ENCODE measurements at places on chromosomes 7 and 10.
A peak's percentile ranks its signal among the peaks of the same experiment; 100 is the strongest.

DNA sequence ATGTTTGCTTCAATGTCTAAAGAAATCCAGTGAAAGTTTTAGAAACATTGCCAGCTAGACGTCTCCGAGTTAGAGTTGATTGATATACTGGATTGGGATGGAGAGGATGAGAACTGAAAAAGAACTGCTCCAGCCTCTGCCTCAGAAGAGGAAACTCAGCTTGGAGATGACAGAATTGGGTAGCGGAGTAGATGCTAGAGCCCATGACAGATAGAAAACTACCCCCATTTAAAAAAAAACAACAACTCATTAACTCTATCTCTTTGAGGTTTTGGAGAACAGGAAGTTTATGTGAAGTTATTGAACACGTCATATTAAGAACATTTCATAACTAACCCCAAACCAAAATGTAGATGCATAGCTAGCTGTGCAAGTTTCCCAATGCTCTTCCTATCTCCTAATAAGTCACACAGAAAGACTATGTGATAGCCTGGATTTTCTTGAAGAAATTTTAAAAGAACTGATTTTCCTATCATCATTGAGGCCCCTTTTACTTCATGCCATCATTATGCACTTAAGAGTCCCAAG, 28.3 kb upstream of the AFAP1L2 start:
- peak; percentile 32 for DNase-seq

GRCh38 chr10:126504761-126505112, 116.5 kb upstream of the ADAM12 start:
- DNase-seq: no peak

DNA sequence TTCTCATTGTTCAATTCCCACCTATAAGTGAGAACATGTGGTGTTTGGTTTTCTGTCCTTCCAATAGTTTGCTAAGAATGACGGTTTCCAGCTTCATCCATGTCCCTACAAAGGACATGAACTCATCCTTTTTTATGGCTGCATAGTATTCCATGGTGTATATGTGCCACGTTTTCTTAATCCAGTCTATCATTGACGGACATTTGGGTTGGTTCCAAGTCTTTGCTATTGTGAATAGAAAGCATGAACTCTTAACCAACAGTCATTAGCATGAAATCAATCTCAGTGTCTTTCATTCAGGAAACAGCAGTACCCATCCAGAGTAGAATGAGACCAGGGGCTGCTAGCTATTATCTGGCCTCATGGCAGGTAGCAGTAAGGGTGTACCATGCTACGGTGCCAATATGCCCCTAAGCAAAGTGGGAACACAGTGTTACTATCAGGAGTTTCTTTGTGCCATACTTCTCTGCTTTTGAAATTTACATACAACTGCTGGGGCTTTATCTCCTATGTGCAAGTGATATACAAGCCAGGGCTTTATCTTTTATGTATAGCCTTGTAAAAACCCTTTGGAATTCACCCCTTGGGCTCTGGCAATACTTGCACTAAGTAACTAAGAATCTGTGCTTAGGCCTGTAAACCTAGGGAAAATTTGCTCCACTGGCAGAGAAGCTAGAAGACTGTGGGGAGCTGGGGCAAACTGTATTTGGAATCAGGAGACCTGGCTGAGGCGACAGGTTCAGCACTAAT, 5.4 kb downstream of the PON2 start:
- DNase-seq: peak; percentile 12

- no peak for DNase-seq
Observed at GRCh38 chr7:99035723-99036545, 108.0 kb downstream of the SMURF1 start.

- peak; percentile 9 for DNase-seq
Observed at GRCh38 chr7:18491871-18492270, 3.7 kb upstream of the HDAC9 start.

- DNase-seq: no peak
Observed at GRCh38 chr7:41972776-41973175, 264.2 kb downstream of the GLI3 start.

GRCh38 chr10:44786286-44786850, 124.8 kb upstream of the TMEM72 start:
- no peak for DNase-seq

GRCh38 chr7:88090671-88091070, 129.2 kb downstream of the SRI start:
- no peak for DNase-seq

DNA sequence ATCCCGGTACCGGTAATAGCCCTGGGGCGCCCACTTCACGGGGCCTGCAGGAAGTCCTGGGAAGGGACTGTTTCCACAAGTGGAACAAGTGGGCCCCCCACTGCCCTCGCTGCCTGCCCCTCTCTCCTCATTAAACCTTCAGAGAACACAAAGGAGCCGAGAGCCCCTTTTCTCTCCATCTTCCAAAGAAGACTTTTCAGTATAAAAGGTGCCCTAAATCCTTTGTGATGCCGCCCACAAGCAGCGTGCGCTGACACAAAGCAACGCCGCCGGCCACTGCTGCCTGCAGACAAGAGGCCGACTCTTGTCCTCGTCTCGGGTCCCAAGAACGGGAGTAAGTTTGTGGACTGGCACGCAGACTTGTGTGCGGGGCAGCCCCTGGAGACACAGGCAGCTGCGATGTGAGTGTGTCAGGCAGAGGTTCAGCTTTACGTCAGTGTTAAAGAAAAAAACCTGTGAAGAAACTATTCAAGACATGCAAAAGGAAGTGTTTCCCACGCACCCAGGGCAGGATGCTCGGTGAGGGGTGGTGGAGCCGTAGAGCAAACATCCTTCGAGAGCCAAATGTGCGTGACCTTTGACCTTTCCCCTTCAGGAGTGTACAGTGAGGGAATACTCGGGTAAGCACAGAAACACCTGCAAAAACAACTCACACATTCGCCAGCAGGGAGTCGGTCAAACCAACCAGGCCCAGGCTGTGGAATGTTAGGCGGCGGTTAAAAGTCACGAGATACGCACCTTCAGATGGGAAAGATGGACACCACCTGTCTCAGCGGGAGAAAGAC, 118.2 kb downstream of the VIPR2 start:
- DNase-seq: no peak

DNA sequence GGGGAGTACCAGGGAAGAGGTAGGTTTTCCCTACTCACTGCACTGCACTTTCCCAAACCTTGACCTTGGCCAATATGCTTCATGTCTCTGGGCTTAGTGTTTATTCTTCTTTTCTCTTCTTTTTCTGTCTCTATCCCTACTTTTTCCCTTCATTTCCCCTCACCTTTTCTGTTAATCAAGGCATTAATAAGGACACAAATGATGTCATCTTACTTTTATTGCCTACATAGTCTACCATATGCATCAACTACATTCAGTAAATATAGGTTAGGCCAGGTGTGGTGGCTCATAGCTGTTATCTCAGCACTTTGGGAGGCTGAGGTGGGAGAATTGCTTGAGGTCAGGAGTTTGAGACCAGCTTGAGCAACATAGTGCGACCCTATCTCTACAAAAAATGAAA, 13.0 kb upstream of the ZNF503 start:
- DNase-seq: no peak

- DNase-seq: no peak
Observed at GRCh38 chr7:74059681-74060588, 23.7 kb upstream of the LIMK1 start.

- no peak for DNase-seq
Observed at GRCh38 chr10:71283410-71283809, 35.6 kb upstream of the SLC29A3 start.

- DNase-seq: no peak
Observed at GRCh38 chr7:8064828-8065227, 96.2 kb downstream of the GLCCI1 start.

DNA sequence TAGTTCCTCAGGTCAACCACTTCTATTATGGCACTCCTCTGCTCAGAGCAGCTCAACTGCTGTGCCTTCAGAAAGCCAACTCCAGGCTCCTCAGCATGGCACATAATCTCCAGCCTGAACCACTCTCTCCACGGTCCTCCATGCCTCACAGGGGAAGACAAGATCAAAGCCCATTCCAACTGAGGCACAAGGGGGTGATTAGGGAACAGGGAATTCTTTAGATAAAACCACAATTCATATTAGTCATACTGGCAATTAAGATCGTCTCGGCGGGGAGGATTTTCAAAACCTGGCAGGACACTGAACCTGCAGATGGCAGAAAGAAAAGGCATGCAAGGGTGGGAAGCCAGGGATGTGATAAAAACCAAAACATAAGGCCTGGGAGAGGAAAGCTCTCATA, 361.6 kb downstream of the FGFR2 start:
- DNase-seq: no peak

GRCh38 chr10:14681305-14681704, 93.4 kb downstream of the FAM107B start:
- no peak for DNase-seq

DNA sequence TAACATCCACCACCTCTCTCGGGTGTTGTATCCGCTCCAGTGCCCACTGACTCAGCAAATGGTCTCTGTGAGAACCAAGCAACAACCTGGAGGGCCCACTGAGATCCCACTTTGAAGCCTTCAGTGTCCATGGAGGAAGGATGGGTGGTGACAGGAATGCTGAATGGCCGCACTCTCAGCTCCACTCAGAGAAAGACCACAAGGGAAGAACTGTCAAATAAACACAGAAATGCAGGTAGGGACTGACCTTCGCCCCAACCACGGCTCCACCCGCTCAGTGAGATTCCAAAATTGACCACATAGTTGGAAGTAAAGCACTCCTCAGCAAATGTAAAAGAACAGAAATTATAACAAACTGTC, 65.8 kb downstream of the VIPR2 start:
- DNase-seq: no peak

GRCh38 chr7:150384406-150385301, 5.5 kb downstream of the ZNF775 start:
- no peak for DNase-seq

DNA sequence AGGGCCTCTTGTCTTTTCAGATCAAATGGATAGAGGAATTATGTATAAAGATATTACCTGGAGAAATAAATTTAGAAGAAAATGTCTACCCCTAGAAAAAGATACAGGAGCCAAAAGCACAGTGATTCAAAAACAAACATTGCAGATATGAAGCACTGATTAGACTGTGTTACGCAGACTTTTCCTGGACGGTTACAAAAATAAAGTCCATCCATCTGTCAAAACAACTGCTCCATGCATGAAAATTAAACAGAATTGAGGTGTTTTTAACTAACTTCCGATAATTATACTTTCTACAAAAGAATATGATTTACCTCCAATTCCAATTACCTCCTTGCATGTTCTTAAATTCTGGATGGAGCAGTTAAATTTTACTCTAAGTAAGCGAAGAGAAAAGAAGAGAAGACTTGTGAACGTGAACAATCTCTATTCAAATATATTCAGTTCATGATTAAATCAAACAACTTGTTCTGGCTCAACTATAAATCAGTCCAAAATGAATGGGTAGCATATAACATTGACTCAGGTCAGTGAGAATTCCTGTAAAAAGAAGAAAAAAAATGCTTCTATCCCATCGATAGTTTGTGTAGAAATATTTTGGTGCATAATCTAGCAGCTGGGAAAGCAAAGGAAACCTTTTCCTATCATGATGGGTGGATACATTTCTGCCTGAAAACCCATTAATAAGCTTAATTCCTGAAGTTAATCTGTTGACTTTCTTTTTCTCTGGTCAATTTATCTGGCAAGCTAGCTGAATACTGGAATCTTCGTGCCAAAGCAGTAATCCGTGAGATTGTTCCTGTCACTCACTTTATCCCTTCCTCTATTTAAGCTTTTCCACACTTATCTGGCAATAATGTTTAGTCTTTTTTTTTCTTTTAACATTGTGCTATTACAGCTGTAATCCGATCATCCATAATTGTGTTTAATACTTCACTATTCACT, 80.4 kb downstream of the SEMA3A start:
- no peak for DNase-seq

DNA sequence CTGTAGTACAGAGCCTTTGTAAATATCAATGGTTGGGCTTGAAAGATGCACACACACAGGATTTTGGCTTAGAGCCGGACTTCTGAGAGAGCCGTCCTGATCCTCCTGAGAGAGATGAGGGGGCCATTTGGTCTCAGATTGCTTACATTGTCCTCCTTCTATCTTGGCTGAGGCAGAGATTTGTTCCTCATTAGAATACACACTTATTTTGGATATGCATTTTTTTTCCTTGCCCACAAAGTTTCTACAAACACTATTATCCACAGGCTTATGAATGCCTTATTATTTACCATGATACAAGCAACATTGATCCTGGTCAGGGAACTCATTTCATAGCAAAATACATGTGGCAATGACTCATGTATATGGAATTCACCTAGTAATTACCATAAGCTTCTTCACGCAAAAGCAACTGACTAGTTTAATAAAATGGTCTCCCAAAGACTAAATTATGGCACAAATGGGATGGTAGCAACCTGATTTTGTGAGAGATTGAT, 175.3 kb downstream of the MDFIC start:
- DNase-seq: no peak

DNA sequence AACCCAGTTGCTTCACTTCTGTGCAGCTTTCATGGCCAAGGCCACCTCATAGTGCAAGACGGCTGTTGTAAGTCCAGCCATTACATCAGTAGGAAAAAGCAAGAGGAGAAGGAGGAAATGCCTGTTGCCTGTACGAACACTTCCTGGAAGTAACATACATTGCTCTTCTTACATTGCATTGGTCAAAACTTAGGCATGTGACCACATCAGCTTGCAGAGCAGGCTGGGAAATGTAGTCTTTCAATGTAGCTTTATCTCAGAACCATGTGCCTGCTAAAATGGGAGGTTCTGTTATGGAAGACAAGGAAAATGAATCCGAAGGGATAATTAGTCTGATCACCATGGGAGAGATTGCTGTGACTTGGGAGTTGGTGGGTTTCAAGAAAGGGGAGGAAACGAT, 4.3 kb downstream of the SLC29A3 start:
- DNase-seq: peak; percentile 70

DNA sequence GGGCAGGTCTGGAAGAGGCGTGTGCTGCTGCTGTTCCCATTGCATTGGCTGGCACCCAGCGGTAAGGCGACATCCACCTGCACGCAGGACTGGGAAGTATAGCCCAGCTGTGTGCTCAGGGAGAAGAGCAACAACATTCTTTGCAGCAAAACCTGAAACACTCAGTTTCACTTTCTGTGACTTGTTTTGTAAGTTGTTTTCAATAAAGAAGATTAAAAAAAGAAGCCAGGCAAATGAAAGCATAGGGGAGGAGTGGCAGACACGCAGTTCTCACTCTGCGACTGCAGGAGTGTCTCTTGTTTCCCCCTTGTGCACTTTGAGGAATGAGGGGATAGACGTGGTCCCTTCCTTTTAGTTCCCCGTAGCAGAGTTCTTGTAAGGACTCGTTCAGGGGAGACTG, 5.8 kb downstream of the FBH1 start:
- peak; percentile 20 for DNase-seq

DNA sequence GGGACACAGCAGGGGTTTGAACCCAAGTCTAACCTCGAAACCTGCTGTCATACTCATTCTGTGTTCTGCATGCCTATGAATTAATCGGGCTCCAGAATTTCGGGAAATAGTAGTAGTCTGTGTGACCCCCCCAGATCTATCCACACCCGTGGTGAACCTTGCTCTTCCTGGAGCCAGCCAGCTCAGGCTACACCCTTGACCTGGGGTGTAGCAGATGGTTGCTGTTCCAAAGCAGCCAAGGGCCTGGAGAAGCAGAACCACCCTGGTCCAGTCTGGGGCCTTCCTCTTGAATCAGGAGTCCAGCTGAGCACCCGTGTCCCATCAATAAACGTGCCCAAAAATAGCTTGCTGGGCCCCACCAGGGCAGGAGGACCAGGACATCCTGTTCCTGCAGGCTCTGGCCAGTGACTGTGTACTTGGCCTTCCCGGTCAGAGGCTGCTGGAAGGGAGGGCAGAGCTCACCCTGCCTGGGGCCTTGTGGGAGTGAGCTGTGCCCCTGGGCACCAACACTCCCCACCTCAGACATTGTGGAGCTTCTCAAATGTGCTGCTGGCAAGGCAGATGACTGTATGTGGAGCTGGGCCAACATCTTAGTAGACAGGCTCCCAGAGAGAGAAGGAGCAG, 101.2 kb upstream of the ZNF716 start:
- no peak for DNase-seq
